ENCODE measurements at places on chromosomes 7 and 10.
A peak's percentile ranks its signal among the peaks of the same experiment; 100 is the strongest.

GRCh38 chr7:1970895-1971294, 261.9 kb downstream of the MAD1L1 start:
- no peak for DNase-seq

- DNase-seq = no peak
Measured at GRCh38 chr10:72407471-72407870, 52.8 kb upstream of the DNAJB12 start.

- DNase-seq = no peak
Measured at GRCh38 chr10:115948465-115948864, 324.5 kb downstream of the GFRA1 start.

GRCh38 chr10:1242975-1243374, 186.8 kb downstream of the WDR37 start:
- no peak for DNase-seq

GRCh38 chr10:17685233-17685840, 41.4 kb downstream of the STAM start:
- DNase-seq = peak; percentile 24

All from effector memory CD4-positive, alpha-beta T cell (primary cell).